Esophagus muscularis mucosa (tissue), 4 donors: ENCODE measurements at places on chromosomes 3 and 15.

GRCh38 chr3:67109651-67110204 lies 111.6 kb downstream of the KBTBD8 start:
- DNase-seq, result no peak
- no peak overlapping the region for H3K27ac ChIP-seq
- no peaks in the 10 kb centered on the region for H3K36me3 ChIP-seq
- no peaks in the 10 kb centered on the region for H3K4me1 ChIP-seq
- H3K4me3 ChIP-seq, result no peak overlapping the region

GRCh38 chr15:49088996-49089395 lies 42.8 kb upstream of the SECISBP2L start:
- H3K4me3 ChIP-seq, result no peak overlapping the region
- DNase-seq, result no peak
- no peaks in the 10 kb centered on the region for H3K4me1 ChIP-seq
- no peaks in the 10 kb centered on the region for H3K27me3 ChIP-seq
- H3K36me3 ChIP-seq, result no peaks in the 10 kb centered on the region

- H3K27ac ChIP-seq, result no peak overlapping the region
- no peaks in the 10 kb centered on the region for H3K27me3 ChIP-seq
- no peak overlapping the region for H3K4me3 ChIP-seq
- no peaks in the 10 kb centered on the region for H3K36me3 ChIP-seq
Measured at GRCh38 chr3:153897842-153898241, 223.3 kb upstream of the ARHGEF26 start.

GRCh38 chr3:115520651-115521245 lies 102.6 kb upstream of the GAP43 start:
- no peaks in the 10 kb centered on the region for H3K27me3 ChIP-seq
- H3K4me1 ChIP-seq, result no peaks in the 10 kb centered on the region
- DNase-seq, result no peak
- no peak overlapping the region for H3K27ac ChIP-seq
- H3K4me3 ChIP-seq, result no peak overlapping the region
- no peaks in the 10 kb centered on the region for H3K36me3 ChIP-seq

DNA sequence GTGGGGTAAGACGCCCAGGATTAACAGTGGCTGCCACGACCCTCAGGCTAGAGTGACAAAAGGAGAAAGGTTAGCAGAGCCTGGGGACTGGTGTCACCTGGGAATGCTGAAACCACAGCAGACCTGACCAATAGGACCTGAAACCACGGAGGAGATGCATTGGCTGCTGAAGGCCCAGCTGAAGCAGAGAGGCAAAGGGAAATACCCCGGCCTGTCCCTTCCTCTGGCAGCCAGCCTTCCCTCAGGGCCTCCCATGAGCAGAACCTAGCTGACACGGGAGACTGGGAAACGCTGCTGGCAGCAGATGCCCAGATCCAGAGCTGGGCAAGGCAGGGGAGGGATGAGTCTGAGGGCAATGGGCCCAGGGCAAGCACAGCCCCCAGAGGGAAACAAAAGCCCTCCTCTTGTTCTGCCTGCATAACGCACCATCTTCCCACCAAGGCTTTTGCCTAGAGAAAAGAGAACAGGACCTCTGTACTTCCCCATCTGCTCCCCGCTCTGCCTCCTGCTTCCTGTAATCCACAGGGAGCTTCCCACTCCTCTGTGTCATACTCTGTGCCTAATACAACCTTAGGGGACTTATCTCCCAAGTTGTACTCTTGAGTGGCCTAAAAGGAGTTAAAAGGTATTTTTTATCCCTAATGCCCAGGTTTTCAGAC lies 216.2 kb downstream of the ABHD5 start:
- no peak overlapping the region for H3K4me3 ChIP-seq
- no peaks in the 10 kb centered on the region for H3K4me1 ChIP-seq
- no peak overlapping the region for H3K27ac ChIP-seq
- no peaks in the 10 kb centered on the region for H3K36me3 ChIP-seq
- DNase-seq, result peak; percentile 47

GRCh38 chr3:57060089-57060821 lies at the start of gene SPATA12:
SPATA12 (plus strand) TSS chr3:57060664; CDS start chr3:57073695, 13,031 bp downstream.
- H3K36me3 ChIP-seq, result no peaks in the 10 kb centered on the region
- no peak for DNase-seq
- H3K27ac ChIP-seq, result peak within 1 kb of the TSS; percentile 67
- H3K4me1 ChIP-seq, result peaks cover 48% of the 10 kb centered on the region
- H3K27me3 ChIP-seq, result no peaks in the 10 kb centered on the region

DNA sequence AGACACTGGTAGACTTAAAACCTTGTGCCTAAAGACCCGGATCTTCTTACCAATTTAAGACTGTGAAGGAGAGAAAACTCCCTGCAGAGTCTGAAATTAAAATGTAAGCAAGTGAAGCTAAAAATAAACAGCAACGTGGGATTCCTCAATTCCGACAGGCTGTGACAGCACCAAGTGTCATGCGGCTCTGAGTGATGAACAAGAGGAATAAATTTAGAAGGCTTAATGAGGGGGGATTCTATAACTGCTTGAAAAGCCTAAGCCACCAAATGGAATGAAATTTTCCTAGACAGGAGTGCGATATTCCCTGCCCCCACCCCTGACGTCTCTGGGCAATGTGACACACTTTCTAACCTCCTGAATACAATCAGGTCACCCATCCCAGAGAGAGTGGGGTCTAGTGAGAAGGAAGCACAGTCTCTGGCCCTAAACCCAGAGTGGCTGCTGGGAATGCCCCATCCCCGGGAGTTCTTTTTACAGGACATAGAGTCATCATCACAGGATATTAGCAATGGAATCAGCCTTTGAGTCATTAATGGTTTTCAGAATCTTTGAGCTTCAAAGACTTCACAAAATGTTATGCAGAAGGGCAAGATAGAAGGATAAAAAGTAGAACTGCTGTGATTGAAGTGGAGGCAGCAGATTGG lies 114.3 kb downstream of the EDEM1 start:
- DNase-seq, result no peak
- H3K27me3 ChIP-seq, result no peaks in the 10 kb centered on the region
- no peak overlapping the region for H3K4me3 ChIP-seq
- no peak overlapping the region for H3K27ac ChIP-seq
- H3K4me1 ChIP-seq, result no peaks in the 10 kb centered on the region

GRCh38 chr15:29014493-29014892 lies 128.7 kb downstream of the APBA2 start:
- no peaks in the 10 kb centered on the region for H3K4me1 ChIP-seq
- no peak for DNase-seq
- H3K4me3 ChIP-seq, result no peak overlapping the region
- no peak overlapping the region for H3K27ac ChIP-seq
- H3K27me3 ChIP-seq, result no peaks in the 10 kb centered on the region

- H3K4me1 ChIP-seq, result no peaks in the 10 kb centered on the region
- no peak overlapping the region for H3K27ac ChIP-seq
- peaks cover 63% of the 10 kb centered on the region for H3K36me3 ChIP-seq
- H3K27me3 ChIP-seq, result no peaks in the 10 kb centered on the region
Measured at GRCh38 chr3:134197681-134198261, 52.9 kb downstream of the RYK start.

GRCh38 chr3:172577987-172578570 lies 54.8 kb upstream of the TNFSF10 start:
- no peak overlapping the region for H3K27ac ChIP-seq
- no peaks in the 10 kb centered on the region for H3K27me3 ChIP-seq
- H3K4me3 ChIP-seq, result no peak overlapping the region
- peaks cover 13% of the 10 kb centered on the region for H3K4me1 ChIP-seq

DNA sequence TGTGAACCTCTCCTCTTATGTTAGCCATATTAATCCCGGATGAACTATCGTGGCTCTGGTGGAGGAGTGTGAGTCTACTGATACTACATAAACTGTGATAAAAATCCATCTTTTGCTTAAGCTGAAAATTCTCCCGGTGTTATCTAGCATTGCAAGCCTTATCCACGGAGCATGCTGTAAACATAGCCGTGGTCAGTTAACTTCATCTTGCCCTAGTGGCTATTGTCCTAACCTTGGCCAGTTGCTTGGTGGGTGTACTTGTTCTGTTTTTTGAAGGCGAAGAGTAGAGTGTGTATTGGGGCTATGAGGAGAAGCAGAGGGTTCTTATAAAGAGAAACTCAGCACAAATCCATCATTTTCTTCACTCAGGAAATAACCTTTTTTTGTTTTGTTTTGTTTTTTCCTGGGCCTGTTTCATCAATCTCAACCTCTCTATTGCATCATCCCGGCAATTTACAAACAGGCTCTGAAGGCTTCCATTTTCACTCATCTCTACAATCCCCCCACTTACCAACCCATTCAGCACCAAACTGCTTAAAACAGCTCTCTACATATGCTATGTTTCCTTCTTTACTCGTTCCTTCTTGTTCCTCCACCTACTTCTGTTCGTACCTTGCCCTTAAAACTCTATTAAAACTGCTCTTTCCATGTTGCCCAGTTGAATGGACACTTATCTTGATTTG lies 135.5 kb upstream of the PTX3 start:
- H3K27ac ChIP-seq, result no peak overlapping the region
- no peaks in the 10 kb centered on the region for H3K4me1 ChIP-seq
- DNase-seq, result no peak
- no peaks in the 10 kb centered on the region for H3K27me3 ChIP-seq
- H3K4me3 ChIP-seq, result no peak overlapping the region
- no peaks in the 10 kb centered on the region for H3K36me3 ChIP-seq

- H3K4me1 ChIP-seq, result no peaks in the 10 kb centered on the region
- H3K27me3 ChIP-seq, result no peaks in the 10 kb centered on the region
- no peak overlapping the region for H3K4me3 ChIP-seq
- no peak for DNase-seq
- no peak overlapping the region for H3K27ac ChIP-seq
- H3K36me3 ChIP-seq, result no peaks in the 10 kb centered on the region
Measured at GRCh38 chr3:55646121-55646520, 159.0 kb upstream of the WNT5A start.

- H3K4me1 ChIP-seq, result peaks cover 53% of the 10 kb centered on the region
- DNase-seq, result no peak
- H3K27ac ChIP-seq, result peak overlapping the region; percentile 17
Measured at GRCh38 chr3:124814620-124815421, 72.3 kb downstream of the ITGB5 start.

- no peaks in the 10 kb centered on the region for H3K36me3 ChIP-seq
- H3K4me1 ChIP-seq, result peaks cover 10% of the 10 kb centered on the region
- peak within 1 kb of the TSS; percentile 56 for H3K4me3 ChIP-seq
- no peaks in the 10 kb centered on the region for H3K27me3 ChIP-seq
- DNase-seq, result peak; percentile 94
Measured at GRCh38 chr15:40160689-40161688, at the start of gene BUB1B. BUB1B (plus strand) TSS chr15:40161069; CDS start chr15:40161221, 152 bp downstream.

DNA sequence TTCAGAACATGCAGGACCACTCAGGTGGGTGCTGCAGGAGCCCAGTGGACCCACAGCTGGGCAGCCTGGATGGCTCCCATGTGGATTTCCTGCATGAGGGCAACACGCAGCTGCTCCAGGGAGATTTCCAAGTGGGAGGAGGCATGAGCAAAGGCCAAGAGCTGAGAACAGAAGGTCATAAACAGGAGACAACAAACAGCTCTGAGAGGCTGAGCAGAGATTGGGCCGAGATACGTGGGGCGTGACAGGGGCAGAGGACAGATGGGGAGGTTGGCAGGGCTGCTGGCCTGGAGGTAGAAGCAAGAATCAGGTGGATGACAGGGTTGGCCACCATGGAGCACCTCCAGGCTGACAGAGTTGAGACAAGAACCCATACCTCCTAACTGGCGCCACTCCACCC lies 2.9 kb downstream of the PHGR1 start:
- no peaks in the 10 kb centered on the region for H3K36me3 ChIP-seq
- no peaks in the 10 kb centered on the region for H3K27me3 ChIP-seq
- no peak overlapping the region for H3K4me3 ChIP-seq
- no peak overlapping the region for H3K27ac ChIP-seq
- DNase-seq, result no peak

- no peak for DNase-seq
- no peaks in the 10 kb centered on the region for H3K27me3 ChIP-seq
- H3K4me3 ChIP-seq, result no peak overlapping the region
Measured at GRCh38 chr3:119258915-119259314, 18.2 kb upstream of the B4GALT4 start.

DNA sequence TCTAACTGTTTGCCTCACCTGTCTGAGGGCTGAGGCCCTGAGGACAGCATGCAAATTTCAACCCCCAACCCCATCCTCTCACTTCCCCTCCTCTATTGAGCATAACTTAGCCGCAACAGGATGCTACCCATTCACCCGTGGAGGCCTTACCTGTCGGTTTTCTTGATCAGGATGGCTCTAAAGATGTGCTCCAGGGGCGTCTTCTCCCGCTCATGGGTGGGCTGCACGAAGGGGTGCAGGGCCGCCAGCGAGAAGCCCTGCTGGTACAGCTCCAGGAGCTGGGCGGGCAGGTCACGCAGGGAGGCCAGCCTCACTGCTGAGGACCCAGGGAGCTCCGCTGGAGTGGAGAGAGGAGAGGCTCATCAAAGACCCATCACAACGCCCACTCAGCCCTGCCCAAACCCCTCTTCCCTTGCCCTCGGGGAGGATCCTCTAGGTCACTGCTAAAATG lies 79.8 kb downstream of the RFTN1 start:
- DNase-seq, result no peak
- no peak overlapping the region for H3K4me3 ChIP-seq
- H3K4me1 ChIP-seq, result peaks cover 9% of the 10 kb centered on the region

GRCh38 chr3:172288651-172289050 lies 159.6 kb downstream of the GHSR start:
- H3K36me3 ChIP-seq, result peaks cover 9% of the 10 kb centered on the region
- no peak for DNase-seq
- no peaks in the 10 kb centered on the region for H3K27me3 ChIP-seq
- H3K4me3 ChIP-seq, result no peak overlapping the region
- H3K4me1 ChIP-seq, result peaks cover 59% of the 10 kb centered on the region

GRCh38 chr3:139236336-139236735 lies 107.5 kb upstream of the MRPS22 start:
- DNase-seq, result peak; percentile 70
- H3K27ac ChIP-seq, result no peak overlapping the region
- peaks cover 4% of the 10 kb centered on the region for H3K27me3 ChIP-seq
- no peaks in the 10 kb centered on the region for H3K36me3 ChIP-seq
- H3K4me3 ChIP-seq, result no peak overlapping the region
- no peaks in the 10 kb centered on the region for H3K4me1 ChIP-seq

DNA sequence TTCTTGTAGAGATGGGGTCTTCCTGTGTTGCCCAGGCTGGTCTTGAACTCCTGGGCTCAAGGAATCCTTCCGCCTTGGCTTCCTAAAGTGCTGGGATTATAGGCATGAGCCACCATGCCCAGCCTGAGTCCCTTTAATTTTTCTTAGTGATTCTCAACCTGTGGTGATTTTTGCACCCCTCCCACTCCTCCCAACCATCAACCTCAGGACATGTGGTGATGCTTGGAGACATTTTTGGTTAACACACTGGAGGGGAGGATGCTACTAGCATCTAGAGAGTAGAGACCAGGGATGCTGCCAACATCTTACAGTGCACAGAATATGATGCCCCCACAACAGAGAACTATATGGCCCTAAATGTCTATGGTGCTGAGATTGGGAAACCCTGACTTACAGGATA lies 83.0 kb upstream of the LMOD3 start:
- H3K4me3 ChIP-seq, result no peak overlapping the region

GRCh38 chr3:128494367-128494650 lies 1.3 kb upstream of the GATA2 start:
- peaks cover 55% of the 10 kb centered on the region for H3K4me1 ChIP-seq
- H3K27ac ChIP-seq, result no peak overlapping the region
- H3K4me3 ChIP-seq, result no peak overlapping the region
